ENCODE measurements at places on chromosomes 11 and 22.

- no peak for DNase-seq
Measured at GRCh38 chr11:106421676-106422292, 344.3 kb downstream of the AASDHPPT start.

- no peak for DNase-seq
Measured at GRCh38 chr11:94694309-94695060, 73.7 kb upstream of the AMOTL1 start.

DNA sequence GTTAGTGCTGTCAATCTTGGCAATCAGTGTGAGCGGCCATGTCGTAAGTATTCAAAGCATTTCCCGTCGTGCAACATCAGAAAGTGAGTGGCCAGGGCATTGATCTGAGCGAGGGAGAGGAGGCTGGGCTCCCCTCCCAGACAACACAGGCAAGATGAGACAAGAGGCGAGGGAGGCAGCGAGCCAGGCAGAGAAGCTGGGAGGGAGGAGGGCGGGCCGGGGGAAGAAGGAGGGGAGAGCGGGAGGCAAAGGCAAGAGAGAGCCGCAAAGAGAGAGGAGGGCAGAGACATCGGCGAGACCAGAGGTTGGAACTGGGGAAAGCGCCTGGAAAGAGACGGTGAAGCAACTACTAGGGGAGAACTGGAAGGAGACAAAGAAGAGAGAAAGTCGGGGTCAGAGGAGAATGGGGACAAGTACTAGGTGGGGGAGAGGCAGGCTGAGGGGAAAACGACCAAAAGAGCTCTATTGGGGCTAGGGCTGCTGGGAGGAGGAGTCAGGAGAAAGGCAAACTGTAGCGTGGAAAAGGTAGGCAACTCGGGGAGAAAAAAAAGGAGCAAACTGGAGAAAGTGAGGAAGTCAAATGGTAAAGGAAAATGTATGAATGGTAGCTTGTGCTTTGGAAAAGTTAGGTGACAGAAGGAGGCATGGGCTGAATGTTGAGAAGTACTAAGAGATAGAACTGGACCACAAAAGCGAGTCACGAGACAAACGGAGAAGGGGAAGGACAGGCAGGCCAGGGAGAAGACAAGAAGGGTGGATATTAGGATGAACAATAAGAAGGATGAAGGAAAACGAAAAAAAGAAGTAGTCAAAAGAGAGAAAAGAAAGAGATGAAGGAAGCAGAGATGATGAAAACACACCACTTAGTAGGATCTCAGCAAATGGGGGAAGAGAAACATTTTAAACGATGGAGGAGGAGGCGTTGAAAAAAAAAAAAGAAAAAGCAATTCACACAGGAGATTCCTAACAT, 130.5 kb upstream of the C11orf58 start:
- DNase-seq = no peak

DNA sequence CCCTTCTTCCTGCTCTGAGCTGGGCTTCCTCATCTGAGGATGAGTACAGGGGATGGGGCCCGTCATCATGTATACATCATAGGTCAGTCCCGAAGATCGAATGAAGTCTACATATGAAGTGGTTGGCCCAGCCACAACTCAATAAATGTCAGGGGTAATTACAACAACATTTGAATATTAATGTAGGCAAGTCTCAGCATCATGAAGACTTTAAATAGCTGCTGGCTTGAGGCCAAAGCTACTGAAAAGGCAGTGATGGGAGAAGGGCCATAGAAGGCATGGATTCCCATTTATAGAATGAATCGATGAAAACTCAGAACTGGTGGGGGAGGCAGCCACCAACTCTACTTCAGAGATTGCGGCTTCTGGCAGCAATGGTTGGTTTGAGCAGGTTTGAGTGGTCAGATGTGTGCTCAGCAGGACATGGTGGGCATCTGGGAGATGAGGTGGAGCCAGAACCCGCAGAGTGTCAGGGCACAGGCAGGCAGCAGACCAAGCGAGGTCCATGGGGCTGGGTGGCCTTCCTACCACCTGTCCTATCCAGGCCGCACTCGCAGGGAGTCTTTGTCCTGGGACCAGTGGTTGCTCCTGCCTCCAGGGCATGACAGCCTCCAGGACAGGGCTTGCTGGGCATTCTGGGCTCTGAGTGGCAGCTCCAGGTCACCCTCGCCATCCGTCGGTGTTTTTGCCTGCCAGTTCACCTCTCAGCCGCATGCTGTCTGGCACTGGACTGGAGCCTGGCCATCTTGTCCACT, 919.1 kb downstream of the TBC1D22A start:
- DNase-seq = no peak

DNA sequence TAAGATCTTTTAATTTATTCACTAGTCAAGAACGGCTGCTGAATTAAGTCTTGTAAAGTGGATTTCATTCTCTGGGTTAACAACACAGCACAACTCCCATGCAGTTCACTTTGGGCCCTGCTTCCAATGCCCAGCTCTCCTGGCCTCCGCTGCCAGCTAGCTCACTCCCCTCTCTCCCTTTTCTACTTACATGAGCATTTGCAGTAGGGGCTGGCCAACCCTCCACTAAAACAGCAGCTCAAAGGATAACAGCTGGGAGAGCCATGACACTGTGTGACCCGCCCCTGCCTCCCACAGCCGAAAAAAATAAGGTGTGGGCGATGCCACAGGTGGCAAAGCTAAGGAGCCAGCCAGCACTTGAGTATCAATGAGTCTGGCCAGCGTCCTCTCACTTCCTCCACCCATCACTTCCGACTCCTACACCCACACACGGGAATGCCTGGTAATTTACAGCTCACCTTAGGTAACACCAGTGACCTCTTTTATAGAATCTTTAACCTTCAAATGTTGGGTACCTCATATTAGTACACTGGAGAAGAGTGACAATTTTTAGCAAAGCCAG, 56.8 kb downstream of the DGCR2 start:
- DNase-seq = no peak

DNA sequence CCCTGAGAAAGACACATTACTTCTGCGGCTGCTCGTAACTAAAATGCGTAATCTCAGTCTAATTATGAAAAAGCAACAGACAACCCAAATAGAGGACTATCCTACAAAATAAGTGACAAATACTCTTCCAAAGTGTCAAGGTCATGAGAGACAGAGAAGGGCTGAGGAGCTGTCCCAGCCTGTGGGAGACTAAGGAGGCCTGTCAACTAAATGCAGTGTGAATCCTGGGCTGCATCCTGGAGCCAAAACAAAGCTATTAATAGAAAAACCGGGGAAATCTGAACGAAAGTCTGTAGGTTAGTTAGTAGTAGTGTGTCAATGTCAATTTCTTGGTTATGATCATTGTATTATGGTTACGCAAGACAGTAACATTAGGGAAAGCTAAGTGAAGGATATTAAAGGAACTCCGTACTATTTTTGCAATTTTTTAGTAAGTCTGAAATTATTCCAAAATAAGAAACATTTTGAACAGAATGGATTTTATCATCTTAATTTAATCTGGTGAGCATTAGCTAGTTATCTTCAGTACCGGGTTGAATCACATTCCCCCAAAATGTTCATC, 39.8 kb upstream of the SLC35C1 start:
- DNase-seq = no peak

GRCh38 chr11:6650980-6651379, 4.6 kb downstream of the DCHS1 start:
- DNase-seq = no peak

- no peak for DNase-seq
Measured at GRCh38 chr22:24685531-24686190, 82.7 kb downstream of the GGT1 start.

- no peak for DNase-seq
Measured at GRCh38 chr11:106158406-106158805, 80.9 kb downstream of the AASDHPPT start.

DNA sequence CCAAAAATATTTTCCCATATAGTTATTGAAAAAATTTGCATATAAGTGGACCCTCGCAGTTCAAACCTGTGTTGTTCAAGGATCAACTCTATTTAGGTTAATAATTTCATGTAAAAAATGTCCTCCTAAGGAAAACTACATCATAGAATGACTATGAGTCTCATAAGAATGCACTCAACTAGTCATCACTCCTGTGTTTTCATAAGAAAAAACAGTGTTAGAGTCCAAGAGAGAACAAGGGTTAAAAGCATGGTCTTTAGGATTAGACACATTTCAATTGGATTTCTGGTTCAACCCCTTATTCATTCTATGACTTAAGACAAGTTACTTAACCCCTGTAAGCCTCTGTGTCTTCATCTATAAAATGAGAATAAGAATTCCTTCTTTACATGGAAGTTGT, 5.1 kb downstream of the PARVA start:
- no peak for DNase-seq

DNA sequence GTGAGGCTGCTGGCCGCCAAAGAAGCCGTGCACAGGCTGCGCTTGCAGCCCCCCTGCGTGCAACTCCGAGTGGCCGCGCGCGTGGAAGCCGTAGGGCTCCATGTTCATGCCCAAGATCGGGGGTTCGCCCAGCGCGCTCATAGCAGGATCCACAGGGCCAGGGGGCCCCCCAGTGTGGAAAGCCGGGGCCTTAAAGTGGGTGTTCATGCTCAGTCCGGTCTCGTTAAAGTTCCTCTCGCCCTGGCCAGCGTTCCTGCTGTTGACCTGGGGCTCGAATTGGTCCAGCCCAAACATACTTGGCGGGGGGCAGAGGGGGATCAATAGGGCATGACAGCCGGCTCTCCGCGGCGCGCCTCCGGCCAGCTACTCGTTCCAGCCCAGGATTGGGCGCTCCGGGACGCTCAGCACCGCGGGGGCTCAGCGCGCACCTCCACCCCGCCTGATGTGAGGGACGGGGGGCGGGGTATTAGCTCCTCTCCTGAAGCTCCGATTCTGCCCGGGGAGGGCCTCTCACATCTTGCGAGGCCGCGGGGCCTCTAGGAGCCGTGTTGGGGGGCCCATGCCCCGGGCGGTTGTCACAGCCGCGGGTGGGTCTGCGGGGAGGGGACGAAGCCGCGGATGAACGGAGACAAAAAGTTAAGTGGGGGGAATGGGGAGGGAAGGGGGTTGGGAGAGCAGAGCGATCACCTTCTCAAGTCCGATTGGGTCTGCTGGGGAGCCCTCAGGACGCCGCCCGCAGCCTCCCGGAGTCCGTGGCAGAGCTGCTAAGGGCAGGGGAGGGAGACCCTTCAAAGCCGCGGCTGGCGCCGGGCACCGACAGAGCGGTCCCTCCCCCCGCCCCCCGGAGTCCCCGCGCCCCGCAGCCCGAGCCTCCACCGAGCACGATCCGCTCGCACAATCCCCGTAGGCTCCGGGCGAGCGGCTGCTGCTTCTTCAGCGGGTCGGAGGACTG, 1.0 kb downstream of the MN1 start:
- DNase-seq = no peak

GRCh38 chr22:27489178-27489675, 312.3 kb downstream of the MN1 start:
- DNase-seq = no peak

DNA sequence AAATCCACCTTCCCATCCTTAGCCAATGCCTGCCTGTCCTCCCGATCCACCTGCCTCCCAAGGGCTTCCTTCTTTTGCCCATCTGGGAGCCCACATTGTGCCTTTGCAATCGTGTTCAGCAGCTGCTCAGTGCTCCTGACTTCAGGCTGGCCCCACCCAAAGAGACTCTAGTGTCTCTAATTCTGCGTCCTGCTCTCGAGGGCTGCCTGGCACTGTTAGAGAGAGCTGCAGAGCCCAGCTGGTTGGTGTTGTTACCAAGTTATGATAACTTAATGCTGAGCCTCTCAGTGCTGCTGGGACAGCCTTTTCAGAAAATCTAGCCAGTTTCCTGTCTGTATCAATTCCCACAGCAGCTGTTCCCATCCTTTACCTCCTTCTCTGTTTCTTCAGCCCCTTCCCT, 69.1 kb downstream of the MICAL2 start:
- DNase-seq = no peak

DNA sequence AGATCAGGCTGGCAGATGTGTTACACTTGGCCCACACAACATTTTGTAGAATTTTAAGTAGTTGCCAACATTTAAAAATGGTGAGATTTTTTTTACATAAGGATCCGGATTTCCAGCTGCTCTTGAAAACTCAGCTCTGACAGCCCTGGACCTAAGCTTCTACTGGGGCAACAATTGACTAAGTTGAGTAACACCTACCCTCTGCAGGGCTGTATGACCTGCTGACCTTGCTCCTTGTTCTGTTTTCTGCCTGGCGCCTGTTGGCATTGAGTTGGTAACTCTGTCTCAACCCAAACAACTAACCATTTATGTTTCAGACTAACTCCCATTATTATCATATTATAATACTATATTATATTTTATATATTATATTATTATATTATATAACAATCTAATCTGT, 21.1 kb upstream of the LRRC55 start:
- no peak for DNase-seq

DNA sequence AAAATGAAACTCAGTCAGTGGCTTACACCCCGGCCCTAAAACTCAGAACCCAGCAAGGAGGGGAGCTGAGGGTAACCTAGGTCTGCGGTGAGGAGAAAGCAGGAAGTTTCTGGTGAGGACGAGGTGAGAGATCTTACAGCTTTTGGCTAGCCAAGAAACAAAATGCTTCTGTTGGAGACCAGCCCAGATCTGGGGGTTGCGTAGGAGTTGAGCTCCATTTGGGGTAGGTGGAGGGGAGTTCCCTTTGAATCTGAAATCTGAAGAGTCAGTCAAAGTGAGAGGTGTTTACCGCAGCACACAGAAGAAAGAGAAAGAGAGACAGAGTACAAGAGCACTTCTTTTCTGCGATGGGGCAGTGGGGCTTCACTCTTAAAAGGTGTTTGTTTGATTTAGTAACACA, 29.6 kb downstream of the EHF start:
- DNase-seq = peak; percentile 75

- no peak for DNase-seq
Measured at GRCh38 chr11:14124886-14125285, 162.4 kb downstream of the SPON1 start.

GRCh38 chr11:83727251-83727650, 441.1 kb upstream of the CCDC90B start:
- DNase-seq = no peak

- no peak for DNase-seq
Measured at GRCh38 chr11:9617940-9618339, 44.5 kb downstream of the WEE1 start.

- DNase-seq = no peak
Measured at GRCh38 chr11:116278076-116278475, 494.7 kb downstream of the BUD13 start.

DNA sequence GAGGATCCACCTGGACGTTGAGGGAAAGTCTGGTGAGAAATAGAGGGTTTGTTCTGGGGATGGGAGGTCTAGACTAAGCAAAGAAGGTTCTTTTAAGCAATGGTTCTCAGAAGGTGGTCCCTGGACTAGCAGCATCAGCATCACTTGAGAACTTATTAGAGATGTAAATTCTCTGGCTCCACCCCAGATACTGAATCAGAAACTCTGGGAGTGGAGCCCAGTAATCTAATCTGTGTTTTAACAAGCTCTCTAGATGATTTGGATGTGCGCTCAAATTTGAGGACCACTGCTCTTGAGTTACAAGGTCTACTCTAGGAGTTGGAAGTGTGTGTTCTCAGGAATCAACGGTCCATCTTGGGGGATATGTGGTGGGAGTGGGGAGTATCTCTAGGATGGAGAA, 3.3 kb upstream of the ABCG4 start:
- DNase-seq = no peak

DNA sequence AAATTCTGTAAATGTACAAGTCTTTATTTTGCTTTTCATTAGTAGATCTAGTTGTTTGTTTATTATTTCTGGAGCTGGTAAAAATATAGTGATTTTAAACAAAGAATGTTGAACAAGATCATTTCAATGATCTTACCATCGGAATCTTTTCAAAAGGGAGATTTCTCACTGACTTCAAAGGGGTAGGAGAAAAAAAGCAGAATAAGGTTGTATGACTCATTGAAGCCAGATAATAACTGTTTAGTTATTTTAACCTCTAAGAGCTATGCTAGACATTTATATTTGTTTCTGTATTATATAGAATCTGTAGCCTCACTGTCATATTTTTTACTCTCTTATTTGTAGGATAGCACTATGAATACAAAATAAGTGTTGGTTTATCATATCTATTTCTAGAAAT, 8.1 kb upstream of the PDE3B start:
- no peak for DNase-seq
